ENCODE measurements at places on chromosomes 5 and 9.
A peak's percentile ranks its signal among the peaks of the same experiment; 100 is the strongest.

DNA sequence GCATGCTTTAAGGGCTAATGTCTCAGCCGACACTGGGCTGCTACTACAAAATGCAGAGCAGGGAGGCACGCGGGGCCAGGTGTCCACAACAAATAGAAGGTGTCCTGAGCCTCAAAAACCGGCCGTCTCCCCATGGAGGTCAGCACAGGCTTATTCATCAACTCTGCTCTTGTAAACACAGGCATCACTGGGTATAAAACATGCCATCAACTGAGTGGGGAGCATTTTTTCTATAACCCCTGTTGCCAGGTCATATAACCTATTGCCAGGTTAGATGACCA lies 271.6 kb downstream of the AUH start:
- DNase-seq = no peak

- DNase-seq = no peak
Observed at GRCh38 chr5:32458880-32459495, 14.4 kb upstream of the ZFR start.

- DNase-seq = peak; percentile 47
Observed at GRCh38 chr5:108615216-108615615, 132.5 kb upstream of the FER start.

DNA sequence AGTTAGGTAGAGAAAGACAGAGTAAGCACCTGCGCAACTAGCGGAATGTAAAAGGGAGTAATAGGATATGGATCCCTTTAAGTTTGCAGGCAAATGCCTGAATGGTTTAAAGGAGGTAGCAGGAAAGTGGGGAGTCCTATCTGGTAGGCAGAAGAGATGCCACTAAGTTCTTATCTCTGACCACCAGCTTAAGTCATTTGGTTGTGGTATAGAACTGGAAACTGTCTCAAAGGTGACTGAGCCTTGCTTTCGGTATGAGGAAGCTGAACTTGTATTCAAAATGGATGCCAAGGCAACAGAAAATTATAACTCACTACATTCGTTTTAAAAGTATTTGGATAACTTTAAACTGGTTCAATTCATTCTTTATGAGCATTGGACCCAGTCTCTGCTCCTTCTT lies 475.6 kb downstream of the DMRTA1 start:
- DNase-seq = no peak

- DNase-seq = no peak
Observed at GRCh38 chr9:76561050-76561713, 102.2 kb downstream of the GCNT1 start.

DNA sequence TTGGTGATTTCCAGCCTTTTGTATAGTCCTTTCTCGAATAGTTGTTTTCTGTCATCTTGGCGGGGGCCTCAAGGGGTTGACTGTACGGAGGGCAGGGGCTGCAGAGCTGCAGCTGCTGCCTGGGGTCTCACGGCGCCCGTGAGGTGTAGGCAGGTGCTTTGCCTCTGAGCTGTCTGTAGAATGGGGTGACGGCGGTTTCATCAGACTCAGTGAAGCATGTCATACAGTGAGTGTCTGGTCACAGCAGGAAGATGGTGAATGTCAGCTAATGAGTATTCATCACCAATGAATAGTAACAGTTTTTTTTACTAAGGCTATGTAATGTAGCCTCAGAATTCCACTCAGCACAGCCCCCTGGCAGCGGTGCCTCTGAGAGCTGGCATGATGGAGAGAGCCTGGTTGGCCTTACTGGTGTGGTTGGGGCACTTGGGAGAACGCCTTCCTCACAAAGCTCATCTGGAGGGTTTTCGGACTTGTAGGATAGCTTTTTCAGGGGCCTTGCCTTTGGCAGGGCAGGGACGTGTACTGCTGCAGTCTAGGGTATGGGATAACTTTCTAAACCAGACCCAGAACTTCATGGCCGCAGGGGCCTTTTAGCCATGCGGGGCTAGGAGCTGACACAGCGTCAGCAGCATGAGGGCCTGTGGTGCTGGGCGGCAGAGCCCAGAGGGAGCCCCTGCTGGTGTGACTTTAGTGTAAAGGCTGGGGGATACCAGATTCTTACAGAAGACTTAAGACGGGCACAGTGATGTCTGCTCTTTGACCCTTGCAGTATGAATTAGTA lies 15.0 kb downstream of the TENT4A start:
- no peak for DNase-seq

- DNase-seq = no peak
Observed at GRCh38 chr5:567664-568060, 43.4 kb upstream of the SLC9A3 start.

DNA sequence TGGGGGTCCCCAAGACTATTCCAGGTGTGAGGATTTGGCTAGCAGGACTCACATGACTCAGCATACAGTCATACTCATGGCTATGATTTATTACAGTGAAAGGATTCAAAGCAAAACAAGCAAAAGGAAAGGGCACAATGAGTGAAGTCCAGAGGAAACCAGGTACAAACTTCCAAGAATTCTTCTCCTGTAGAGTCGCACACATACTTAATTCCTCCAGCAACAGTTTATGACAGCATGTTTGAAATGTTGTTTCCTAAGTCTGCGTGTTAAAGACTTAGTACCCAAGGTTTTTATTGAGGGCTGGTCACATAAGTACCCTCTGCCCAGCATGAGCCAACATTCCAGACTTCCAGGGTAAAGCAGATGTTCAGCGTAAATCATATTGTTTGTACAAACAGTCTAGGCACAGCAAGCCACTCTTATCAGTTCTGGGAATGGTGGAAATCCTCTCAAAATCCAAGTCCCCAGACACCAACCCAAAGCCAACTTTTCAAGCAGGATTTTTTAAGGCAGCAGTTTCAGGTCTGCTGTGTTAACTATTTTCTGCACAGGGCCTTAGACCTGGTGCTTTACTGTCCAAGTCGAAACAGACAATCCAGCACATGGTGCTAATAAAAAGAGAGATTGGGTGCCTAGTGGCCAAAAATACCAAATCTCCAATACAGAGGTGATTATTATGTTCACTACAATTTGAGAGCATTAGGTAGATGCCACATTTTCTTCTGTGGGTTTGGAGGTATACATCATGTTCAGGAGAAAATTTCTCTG lies 18.6 kb upstream of the RICTOR start:
- peak; percentile 38 for DNase-seq

GRCh38 chr5:141778206-141778605 lies 96.2 kb upstream of the ARAP3 start:
- peak; percentile 57 for DNase-seq

- DNase-seq = no peak
Observed at GRCh38 chr9:21683484-21684175, 118.8 kb upstream of the MTAP start.

GRCh38 chr5:40346901-40347300 lies 332.8 kb upstream of the PTGER4 start:
- DNase-seq = no peak

DNA sequence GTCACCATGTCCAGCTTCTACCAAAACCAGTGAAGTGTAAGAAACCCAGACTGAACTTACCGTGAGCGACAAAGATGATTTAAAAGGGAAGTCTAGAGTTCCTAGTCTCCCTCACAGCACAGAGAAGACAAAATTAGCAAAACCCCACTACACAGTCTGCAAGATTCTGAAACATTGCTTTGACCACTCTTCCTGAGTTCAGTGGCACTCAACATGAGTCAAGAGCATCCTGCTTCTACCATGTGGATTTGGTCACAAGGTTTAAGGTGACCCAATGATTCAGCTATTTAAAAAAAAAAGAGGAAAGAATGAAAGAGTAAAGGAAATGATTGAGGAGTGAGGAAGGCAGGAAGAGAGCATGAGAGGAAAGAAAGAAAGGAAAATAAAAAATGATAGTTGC lies 19.8 kb downstream of the IL7R start:
- DNase-seq = peak; percentile 37

Data from fibroblast of skin of back (primary cell).